ENCODE measurements at places on chromosomes 12 and 14.

DNA sequence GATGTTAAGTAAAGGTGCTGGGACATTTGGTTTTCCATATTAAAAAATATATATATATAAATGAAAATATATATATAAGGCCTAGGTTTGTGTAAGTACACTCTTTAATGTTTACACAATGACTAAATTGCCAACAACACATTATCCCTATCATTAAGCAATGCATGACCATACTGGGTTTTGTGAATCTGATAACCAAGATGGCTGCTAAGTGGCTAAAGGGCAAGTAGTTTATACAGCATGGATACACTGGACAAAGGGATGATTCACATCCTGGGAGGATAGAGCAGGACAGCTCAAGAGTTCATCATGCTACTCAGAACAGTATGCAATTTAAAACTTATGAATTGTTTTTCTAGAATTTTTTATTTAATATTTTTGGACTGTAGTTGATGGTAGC, 89.3 kb downstream of the FIGNL2 start:
- DNase-seq: no peak

DNA sequence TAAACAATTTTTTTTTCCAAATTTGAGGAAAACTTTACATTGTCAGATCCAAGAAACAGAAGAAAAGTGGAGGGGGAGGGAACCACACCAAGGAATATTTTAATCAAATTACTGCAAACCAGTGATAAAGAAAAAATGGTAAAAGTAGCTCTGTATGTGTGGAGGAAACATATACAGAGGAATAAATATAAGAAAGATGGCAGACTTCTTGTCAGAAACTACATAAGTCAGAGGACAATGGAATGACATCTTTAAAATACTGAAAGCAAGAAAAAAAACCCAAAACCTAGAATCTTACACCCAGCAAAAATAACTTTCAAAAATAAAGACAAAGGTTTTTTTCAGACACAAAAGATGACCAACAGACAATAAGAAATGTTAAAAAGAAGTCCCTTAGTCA, 10.2 kb upstream of the LLPH start:
- DNase-seq: no peak

DNA sequence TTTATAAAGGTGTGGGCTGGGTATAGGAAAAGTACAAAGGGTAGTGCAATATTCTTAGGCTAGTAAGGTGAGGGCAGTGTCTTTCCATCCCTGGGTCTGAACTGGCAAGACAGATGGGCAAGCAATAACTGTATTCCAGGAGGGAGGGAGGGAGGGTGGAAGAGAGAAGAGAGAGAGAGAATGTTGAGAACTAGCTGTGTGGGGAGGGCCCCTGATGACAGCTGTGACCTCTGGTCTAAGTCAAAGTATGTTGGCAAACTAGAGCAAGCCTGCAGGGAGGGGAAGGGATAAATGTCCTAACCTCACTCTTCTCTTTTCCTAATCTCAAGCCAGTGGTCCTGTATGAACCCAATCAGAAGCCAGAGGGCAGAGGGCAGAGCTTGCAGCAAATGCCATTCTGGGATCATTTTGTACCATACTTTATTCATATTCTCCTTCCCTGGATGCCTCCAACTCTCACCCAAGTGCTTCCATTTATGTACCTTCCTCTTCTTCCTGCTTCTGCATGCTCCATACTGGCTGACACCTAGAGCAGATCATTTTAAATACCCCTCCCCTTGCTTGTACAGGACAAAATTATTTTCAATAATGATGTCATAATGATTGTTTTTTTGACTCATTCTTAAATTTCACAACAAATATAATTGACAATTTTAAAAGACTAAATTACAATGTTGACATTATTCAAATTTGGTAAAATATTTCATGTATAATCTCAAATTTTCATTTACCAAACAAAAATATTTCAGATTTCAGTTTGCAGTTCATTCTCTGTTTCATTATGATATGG, 75.9 kb downstream of the AKAP6 start:
- DNase-seq: no peak

DNA sequence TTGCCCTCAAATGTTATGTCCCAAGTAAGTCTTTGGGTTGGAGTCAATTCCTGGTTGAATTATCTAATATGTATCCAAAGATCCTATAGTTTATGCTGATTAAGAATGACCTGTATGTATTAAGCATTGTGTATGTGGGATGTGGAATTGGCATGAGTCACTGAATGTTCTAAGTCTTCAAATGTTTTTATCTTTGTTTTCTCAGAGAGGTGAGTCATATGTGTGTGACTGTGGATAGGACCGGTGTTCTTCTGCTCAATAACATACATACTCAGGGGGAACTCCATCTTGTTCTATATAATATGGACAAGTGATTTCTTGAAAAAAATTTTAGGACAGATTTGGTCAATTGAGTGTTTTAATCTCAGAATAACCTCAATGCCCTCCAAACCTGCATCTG, 57.9 kb downstream of the NAV3 start:
- DNase-seq: no peak

DNA sequence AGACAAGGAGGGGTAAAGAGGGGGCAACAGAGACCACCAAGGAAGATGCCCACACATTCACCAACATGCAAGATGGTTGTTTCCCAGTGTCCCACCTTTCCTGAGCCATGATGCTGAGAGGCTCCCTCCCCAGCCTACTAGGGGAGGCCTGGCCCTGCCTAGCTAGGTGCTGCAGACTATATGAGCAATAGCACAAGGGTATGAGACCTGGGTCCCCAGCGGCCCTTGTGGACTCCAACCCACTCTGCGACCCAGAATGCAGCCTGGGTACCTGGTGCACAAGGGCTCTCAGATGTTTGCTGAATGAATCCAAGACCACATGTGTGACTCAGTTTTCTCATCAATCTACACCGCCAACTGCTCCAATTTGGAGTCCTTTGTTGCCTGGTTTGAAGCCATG, 13.9 kb downstream of the TGFB3 start:
- DNase-seq: no peak

- no peak for DNase-seq
These were observed 612.0 kb downstream of the VRK1 start for GRCh38 chr14:97408937-97409815.

GRCh38 chr14:104431929-104432541, 147.5 kb upstream of the C14orf180 start:
- peak; percentile 55 for DNase-seq

DNA sequence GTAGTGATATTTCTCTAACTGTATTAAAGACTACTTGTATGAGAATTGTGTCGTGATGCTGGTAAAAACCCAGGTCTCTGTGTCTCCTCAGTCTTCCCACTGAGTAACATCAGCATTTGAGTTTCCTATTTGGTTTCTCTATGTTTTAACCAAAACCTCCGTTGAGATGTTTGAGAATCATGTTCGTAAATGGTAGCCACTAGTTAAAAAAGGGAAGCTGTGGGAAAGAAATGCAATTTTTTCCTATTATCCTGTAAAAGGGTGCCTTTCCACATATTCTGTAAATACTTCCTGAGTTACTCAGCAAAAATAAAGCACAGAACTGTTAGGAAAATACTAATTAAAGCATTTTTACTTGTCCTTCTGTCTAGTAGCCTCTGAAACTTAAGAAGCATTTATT, 7.0 kb downstream of the CLEC1B start:
- no peak for DNase-seq

DNA sequence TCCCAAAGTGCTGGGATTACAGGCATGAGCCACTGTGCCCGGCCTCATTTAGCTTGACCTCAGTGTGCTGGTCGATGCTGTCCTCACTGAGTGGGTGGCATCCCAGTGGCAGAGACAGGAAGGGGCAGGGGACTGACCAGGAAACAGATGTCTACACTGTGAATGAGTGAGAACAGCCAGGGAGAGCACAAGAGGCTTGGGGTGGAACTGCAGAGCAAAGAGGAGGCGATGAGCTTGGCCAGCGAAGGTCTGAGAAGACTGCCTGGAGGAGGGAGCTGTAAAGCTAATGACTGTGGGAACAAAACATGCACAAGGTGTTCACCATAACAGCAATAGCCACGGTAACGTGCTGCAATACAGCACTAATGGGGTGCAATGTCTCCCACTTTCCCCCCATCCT, 57.2 kb upstream of the BEGAIN start:
- DNase-seq: no peak

GRCh38 chr12:95336387-95337067, 118.9 kb downstream of the VEZT start:
- peak; percentile 67 for DNase-seq

- DNase-seq: no peak
These were observed 28.5 kb upstream of the RTRAF start for GRCh38 chr14:51960866-51961265.

DNA sequence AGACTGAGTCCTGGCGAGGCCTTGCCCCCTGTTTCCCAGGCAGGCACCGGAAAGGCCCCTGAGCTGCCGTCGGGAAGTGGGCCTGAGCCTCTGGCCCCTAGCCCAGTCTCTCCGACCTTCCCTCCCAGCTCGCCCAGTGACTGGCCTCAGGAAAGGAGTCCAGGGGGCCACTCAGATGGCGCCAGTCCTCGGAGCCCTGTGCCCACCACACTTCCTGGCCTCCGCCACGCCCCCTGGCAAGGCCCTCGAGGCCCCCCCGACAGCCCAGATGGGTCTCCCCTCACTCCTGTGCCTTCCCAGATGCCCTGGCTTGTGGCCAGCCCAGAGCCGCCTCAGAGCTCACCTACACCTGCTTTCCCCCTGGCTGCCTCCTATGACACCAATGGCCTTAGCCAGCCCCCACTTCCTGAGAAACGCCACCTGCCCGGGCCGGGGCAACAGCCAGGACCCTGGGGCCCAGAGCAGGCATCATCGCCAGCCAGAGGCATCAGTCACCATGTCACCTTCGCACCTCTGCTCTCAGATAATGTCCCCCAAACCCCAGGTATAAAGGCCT, 10.9 kb downstream of the TNS2 start:
- peak; percentile 78 for DNase-seq

GRCh38 chr12:118420673-118421072, 44.3 kb downstream of the SUDS3 start:
- no peak for DNase-seq

Measured in upper lobe of right lung (tissue), 1 donor.